Stimulated activated CD4-positive, alpha-beta T cell treated with anti-CD3 and anti-CD28 coated beads, Interleukin-12 subunit alpha, Interleukin-12 subunit beta, amount 100 ng/mL, for 48 hours (primary cell): ENCODE measurements at places on chromosomes 3 and 15.

DNA sequence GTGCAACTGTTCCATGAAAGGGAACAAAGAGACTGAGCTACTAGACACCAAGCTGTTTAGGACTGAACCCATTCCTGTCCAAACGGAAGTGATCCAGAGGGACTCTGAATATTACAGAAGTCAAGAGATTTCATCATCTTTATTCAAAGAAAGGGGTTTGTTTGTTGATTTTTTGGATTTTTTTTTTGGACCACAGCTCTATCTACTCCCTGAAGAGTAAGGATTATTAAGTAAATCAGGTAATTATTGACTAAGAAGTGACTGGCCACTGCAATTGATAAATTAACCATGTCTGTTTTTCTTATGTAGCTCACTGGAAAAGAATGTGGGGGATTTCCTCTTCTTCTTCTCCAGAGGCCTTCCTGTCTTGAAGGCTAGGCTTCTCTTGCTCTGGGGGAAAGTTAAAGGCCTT is 146.6 kb upstream of the TPM1 start:
- no peak for DNase-seq

- DNase-seq = no peak
These were observed 6.7 kb upstream of the CSK start for GRCh38 chr15:74775132-74775562.

- DNase-seq = no peak
These were observed 102.3 kb upstream of the SMAD3 start for GRCh38 chr15:66963084-66963483.

GRCh38 chr15:43067717-43068461 is 37.9 kb downstream of the UBR1 start:
- peak; percentile 9 for DNase-seq

DNA sequence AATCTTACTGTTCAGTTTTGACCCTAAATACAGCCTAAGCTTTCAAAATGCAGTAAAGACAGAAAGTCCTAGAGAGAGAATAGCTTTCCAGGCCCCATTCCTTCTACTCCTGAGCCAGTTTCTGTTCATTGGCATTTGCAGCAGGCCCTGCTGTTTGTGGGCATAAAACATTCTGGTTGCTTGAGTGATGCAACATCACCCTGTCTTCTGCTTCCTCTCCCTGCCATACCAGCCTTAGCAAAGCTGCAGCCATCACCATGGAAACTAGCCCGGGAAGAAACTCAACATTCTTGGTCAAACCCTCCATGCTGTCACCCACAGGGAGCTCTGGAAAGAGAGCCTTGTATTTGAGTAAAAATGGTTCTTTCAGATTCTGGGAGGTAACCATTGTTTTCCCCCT is 325.7 kb downstream of the MAGI1 start:
- DNase-seq = no peak

- DNase-seq = no peak
These were observed 145.7 kb upstream of the PLAAT1 start for GRCh38 chr3:193095366-193095765.

- DNase-seq = no peak
These were observed 209.5 kb upstream of the TRIM42 start for GRCh38 chr3:140468407-140468806.

DNA sequence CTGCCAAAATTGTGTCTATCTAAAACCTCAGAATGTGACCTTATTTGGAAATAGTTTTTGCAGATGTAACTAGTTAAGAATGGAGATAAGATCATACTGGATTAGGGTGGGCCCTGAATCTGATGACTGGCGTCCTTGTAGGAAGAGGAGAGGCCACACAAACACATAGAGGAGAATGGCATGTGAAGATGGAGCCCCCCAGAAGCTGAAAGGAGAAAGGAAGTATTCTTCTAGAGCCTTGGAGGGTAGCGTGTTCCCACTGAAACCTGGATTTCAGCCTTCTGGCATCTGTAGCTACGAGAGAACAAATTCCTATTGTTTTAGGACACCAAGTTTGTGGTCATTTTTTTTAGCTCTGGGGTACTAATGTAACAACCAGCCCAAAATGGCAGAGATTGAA is 423.0 kb upstream of the TPM1 start:
- no peak for DNase-seq

DNA sequence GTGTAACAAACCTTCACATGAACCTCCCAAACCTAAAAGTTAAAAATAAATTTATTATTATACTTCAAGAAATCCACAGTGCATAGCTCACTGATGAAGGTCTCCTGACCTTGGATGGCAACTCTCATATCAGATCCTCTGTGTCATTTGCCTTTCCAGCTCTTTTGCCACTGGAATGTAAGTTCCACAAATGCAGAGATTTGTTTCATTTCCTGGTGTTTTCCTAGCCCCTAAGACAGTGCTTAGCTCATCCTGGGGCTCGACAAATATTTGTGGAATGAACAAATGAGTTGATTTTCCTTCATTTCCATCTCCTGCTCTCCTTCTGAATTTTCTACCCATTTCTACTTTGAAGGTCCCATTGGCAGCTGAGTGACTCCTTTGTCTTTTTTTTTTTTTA is 56.0 kb downstream of the FRMD4B start:
- DNase-seq = no peak

GRCh38 chr3:166955201-166955939 is 424.7 kb downstream of the ZBBX start:
- DNase-seq = no peak

- DNase-seq = no peak
These were observed 46.9 kb downstream of the CHRD start for GRCh38 chr3:184426691-184427141.

GRCh38 chr15:98657721-98658120 is 9.4 kb downstream of the IGF1R start:
- no peak for DNase-seq

DNA sequence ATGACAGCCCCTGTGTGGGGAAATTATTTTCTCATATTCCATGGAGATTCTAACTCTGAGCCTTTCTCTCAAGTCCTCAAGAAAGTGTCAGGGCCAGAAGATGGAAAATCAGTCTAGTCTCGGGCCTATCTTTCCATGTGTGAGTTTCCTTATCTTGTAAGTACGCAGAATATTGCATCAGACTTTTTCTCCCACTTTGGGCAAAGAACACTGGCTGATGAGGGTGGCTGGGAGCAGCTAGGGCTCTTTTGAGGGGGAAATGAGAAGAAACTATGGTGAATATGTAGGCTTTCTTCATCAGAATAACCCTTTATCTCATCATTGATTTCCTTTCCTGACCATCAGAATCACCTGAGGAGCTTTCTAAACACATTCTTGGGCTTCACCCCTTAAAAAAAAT is 264.0 kb downstream of the CLSTN2 start:
- DNase-seq = no peak

- DNase-seq = no peak
These were observed 335.1 kb upstream of the ICE2 start for GRCh38 chr15:60814062-60814461.

DNA sequence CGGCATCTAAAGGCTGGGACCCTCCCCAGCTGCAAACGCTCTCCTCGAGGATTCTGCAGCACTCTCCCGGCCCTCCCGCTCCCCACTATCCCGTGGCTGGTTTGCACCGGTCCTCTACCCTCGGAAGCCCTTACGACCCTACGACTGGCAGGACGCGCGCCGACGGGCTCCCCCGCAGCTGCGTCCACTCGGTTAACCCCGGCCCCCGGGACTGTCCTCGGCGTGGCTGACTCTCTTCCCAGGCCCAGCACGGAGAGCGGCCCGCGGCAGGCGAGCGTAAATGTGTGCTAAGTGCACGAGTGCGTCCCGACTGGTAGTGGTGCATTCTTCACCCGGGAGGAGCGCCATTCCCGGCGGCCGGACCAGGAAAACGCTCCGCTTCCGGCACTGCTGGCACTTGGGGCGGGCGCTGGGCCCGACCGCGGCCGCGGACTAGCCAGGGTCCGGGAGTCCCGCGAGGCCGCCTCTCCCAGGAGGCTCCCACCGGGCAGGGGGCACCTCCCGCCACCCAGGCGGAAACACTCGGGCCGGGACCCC is 508 bp downstream of the GORASP1 start:
- DNase-seq = no peak

GRCh38 chr3:64133987-64134386 is 91.3 kb downstream of the PRICKLE2 start:
- no peak for DNase-seq

DNA sequence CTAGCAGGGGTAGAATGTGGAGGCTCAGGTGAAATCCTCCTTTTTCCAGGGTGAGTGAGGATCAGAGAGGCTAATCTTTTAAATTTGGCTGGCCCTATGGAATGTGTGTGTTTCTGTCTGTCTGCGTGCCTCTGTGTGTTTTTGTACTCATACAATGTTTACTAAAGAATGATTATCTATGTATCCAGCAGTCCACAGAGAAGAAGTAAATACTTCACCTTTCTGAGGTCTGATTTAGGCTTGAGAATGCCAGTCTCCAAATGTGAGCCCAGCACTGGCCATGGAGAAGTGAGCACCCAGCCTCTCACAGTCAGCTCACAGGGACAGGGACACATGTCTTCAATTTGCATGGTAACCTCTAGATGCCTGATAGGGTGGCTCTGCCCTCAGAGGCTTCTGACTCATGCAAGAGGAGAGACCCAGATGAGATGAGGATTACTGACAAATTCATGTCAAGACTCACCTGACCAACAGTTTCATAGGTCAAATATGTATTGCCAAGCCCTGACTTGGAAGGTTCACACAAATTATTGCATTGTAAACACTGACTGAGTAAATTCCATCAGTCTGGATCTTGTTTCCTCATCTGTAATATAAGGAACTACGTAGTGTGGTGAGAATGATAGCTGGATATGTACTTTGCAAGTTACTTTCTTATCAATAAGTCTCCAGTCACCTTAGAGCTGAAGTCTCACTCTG is 31.0 kb downstream of the ENTPD3 start:
- DNase-seq = no peak

- DNase-seq = no peak
These were observed 15.0 kb downstream of the PTH1R start for GRCh38 chr3:46892285-46893145.

GRCh38 chr15:65660927-65661326 is 39.2 kb downstream of the SLC24A1 start:
- DNase-seq = no peak

DNA sequence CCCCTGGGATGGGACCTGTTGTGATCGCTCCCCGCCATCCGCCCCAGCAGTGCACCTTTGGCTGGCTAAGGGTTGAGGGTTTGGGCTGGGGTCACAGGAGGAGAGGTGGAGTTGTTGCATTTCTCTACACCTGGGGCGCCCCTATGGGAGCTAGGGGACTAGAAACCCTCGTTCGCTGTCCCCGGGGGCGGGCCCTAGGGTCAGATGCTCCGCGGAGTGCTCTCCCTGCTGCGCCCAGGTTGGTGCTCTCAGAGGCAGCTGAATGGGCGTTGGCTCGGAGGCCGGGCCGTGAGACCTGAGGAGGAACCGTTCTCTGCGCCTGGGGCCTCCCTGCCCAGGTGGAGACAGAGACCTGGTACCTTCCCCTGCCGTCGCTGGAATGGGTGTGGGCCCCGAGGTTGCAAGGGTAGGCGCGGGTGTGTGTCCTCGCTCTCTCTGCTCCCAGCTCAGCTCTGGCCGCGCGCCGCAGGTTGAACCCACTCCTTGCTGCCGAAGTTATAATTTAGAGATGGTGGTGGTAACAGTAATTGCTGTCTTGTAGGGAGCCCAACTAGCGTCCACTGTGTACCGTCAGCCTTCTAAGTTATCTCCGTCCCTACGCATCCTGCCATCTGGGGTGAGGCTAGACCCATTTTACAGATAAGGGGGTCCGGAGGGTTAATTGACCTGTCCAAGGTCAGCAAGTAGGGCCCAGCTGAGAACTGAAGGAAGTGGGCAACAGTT is 965 bp downstream of the FLNB start:
- no peak for DNase-seq

GRCh38 chr3:40404591-40405198 is 17.7 kb downstream of the ENTPD3 start:
- no peak for DNase-seq

GRCh38 chr15:70406617-70407335 is 309.1 kb upstream of the TLE3 start:
- no peak for DNase-seq

- no peak for DNase-seq
These were observed 5.9 kb upstream of the EDEM1 start for GRCh38 chr3:5181469-5182141.

DNA sequence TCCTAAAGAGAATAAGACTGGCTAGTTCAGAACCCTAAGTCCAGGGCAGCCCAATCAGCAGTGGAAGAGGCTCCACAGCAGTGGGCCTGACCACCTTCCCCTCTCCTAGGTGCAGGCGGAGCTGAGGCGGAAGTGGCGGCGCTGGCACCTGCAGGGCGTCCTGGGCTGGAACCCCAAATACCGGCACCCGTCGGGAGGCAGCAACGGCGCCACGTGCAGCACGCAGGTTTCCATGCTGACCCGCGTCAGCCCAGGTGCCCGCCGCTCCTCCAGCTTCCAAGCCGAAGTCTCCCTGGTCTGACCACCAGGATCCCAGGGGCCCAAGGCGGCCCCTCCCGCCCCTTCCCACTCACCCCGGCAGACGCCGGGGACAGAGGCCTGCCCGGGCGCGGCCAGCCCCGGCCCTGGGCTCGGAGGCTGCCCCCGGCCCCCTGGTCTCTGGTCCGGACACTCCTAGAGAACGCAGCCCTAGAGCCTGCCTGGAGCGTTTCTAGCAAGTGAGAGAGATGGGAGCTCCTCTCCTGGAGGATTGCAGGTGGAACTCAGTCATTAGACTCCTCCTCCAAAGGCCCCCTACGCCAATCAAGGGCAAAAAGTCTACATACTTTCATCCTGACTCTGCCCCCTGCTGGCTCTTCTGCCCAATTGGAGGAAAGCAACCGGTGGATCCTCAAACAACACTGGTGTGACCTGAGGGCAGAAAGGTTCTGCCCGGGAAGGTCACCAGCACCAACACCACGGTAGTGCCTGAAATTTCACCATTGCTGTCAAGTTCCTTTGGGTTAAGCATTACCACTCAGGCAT is 33.7 kb downstream of the VIPR1 start:
- peak; percentile 27 for DNase-seq

- DNase-seq = no peak
These were observed 123.1 kb upstream of the SLC2A2 start for GRCh38 chr3:171149526-171150116.

DNA sequence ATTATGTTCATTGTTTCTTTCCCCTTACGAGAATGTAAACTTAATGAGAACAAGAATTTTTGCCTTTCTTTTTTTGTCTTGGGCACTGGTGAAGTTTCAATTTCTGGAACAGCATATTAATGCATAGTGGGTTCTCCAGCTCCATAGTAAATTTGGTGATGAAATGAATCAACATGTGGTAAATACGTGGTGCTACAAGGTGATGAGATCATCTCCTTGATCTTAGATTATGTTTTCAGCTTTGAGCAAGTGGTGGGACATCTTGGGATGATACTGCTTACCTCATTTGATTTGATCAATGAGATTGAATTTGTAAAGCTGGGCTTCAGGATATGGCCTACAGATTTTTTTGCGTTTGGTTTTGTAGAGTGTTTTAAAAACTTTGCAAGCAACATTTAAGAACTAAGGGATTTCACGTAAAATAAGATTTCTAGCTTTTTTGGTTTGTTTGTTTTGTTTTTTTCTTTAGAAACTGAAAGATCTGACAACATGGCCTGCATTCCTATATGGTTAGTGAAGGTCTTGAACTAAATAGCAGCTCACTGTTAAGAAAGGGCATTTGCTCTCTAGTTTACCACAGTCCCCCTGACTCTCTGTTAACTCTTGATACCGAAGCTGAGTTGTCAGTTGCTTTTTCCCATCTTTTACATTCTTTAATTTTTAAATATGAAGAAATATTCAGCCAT is 45.6 kb downstream of the FNDC3B start:
- no peak for DNase-seq
